ENCODE measurements at places on chromosomes 3 and 15. TPM values are rescaled to one million over a fixed set of nuclear protein-coding genes. Genes with fewer than 3 reads are reported as not detected.

- DNase-seq, result peak; percentile 26
Measured at GRCh38 chr3:172687501-172687900, 23.4 kb downstream of the NCEH1 start.

ANKRD34C gene
- total RNA-seq, result not detected

DNA sequence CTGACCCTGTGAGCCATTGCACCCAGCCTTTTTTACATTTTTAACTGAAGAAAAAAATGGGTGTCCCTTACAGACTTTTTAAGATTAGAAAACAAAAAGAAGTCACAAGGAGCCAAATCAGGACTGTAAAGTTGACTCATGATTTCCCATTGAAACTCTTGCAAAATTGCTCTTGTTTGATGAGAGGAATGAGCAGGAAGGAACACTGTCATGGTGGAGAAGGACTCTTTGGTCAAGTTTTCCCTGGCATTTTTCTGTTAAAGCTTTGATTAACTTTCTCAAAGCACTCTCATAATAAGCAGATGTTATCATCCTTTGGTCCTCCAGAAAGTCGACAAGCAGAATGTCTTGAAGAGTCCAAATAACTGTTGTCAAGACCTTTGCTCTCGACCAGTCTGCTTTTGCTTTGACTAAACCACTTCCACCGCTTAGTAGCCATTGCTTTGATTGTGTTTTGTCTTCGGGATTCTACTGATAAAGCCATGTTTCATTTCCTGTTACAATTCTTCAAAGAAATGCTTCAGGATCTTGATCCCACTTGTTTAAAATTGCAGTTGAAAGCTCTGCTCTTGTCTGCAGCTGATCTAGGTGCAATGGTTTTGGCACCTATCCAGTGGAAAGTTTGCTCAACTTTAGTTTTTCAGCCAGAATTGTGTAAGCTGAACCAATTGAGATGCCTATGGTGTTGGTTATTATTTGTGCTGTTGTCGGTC, 369.4 kb downstream of the MAGI1 start:
- DNase-seq, result peak; percentile 42

GRCh38 chr15:38843051-38843501, 278.5 kb upstream of the RASGRP1 start:
- DNase-seq, result peak; percentile 34
